ENCODE measurements at places on chromosomes 7 and 10.

- no peak for DNase-seq
Measured at GRCh38 chr7:14398526-14398925, 409.1 kb upstream of the ETV1 start.

DNA sequence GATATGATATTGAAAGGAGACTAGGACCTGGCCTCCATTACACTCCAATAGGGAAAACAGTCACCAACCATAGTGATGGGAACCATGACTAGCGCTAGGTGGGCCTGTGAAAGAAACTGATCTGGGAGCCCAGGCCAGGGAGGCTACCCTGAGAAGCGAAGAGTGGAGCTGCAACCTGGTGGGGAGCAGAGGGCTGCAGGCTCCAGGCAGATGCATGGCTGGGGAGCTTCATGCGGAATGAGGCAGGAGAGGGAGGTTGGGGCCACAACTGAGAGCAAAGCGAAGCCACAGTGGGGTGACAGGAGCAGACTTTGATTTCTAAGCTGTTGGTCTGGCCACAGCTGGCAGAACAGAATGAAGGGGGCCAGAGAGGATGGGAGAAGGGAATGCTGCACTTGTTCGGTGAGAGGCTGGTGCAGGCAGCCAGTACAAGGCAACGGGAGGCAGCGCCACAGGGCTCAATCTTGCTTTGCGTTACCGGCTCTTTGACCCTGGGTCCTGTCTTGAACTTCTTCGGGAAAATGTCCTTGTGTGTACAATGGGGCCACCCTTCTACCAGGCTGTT is 88.4 kb downstream of the TACC2 start:
- DNase-seq: no peak

GRCh38 chr10:126203746-126204145 is 184.5 kb downstream of the ADAM12 start:
- no peak for DNase-seq

DNA sequence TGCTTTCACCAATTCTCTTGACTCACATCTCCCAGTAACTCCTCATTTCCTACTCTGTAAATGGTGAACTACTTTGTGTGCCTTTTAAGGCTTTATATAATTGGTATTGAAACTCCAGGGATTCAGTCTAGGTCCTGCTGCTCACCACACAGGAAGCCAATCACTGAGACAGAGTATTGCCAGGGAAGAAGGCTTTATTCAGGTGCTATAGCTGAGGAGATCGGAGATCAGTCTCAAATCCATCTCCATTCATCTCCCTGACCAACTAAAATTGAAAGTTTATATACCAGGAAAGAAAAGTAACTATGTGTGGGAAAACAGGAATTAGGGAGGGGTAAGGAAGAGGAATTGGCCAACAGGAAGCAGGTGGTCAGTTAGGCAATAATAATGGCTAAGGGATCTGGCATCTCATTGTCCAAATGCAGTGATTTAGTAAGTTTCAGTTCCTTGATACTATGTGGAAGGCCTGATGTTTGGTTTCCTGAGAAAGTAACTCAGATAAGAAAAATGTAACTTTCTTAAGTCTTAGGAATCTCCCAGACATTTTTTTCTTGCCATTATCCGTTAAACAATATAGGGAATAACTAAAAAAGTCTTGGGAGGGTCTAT is 10.2 kb upstream of the SDHAF3 start:
- DNase-seq: no peak

DNA sequence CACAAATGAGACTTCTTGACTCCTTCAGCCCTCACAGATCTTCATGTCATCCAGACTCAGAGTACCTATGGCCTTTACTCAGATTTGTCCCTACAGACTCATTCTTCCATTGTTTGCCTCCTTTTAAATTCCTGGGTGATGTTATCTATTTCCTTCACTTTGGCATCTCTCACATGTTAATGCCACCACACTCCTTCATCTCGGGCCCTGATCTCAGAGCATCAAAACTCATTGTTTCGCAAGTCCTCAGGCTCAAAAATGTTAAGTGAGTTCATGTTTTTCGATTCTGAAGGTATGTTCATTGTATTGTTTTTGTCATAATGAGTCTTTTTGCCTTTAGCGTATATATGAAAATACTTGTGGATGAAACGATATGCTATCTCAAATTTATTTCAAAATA is 62.3 kb upstream of the AHR start:
- no peak for DNase-seq

DNA sequence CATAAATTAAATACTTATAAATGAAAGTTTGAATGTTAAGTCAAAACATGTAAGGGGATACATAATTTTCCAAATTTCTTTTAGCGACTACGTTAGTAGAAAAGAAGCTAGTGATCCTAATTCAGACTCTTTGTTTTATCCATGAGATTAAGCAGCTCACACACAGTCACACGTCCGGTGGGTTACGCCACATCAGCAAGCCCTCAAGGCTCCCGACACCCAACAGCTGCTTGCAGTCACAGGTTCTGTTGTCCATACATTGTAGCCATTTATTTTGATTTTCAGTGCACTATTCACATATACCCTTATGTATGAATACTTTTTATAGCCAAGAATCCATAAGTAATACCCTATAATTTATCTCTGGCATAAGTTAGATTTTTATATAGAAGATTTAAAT is 39.5 kb downstream of the XRCC2 start:
- no peak for DNase-seq

DNA sequence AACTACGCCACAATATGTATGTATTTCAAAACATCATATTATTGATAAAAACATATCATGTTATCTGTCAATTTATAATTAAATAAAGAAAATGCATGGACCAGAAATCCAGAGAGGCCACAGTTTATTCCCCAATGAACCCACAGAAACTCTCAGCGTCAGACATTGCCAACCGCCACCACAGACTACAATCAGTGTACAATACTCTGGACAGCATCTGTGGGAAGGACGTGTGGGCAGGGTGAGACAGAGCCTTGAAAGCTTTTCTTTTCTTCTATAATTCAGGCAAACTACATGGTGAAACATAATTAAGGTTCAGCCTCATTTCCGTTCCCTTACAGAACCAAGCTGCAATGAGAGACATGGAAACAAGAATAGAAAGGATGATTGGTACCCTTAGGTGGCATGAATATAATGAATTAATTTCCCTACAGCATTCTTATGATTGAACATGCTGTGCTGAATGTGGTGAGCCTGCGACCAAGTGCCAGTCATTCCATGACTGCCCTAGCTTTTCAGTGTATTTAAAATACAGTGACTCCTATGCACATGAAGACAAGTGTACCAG is 909.3 kb downstream of the SORCS1 start:
- no peak for DNase-seq

DNA sequence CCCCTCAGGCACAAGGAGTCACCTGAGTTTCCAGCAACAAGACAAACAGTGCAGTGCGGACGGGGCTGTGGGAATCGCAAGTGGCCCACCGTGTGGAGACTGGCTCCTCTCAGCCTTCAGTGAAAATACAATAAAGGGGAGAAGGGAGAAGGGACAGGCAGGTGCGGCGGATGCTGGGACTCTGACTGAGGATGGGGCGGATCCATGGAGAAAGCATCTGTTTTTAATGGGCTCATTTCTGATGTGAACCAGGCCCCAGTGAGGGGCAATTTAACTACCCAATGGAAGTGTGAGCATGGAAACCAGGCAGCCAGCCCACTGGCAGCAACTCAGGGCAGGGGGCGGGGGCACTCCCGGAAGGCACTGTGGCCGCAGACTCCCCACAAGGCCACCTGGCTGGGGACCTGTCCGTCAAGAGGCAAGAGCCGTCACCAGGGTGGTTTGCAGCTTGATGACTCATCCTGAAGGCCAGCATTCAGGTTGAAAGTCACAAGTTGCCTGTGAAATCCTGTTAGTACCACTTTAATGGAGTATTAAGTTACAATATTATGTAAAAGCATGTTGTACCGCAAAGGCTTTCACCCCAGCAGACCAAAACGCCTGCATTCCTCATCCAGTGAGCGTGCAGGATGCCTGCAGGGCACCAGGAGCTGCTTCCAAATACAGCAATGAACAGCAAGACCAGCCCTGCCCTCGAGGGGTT is 476.4 kb downstream of the PTPRN2 start:
- no peak for DNase-seq

- no peak for DNase-seq
Measured at GRCh38 chr10:126907423-126907970, 2.3 kb downstream of the DOCK1 start.

DNA sequence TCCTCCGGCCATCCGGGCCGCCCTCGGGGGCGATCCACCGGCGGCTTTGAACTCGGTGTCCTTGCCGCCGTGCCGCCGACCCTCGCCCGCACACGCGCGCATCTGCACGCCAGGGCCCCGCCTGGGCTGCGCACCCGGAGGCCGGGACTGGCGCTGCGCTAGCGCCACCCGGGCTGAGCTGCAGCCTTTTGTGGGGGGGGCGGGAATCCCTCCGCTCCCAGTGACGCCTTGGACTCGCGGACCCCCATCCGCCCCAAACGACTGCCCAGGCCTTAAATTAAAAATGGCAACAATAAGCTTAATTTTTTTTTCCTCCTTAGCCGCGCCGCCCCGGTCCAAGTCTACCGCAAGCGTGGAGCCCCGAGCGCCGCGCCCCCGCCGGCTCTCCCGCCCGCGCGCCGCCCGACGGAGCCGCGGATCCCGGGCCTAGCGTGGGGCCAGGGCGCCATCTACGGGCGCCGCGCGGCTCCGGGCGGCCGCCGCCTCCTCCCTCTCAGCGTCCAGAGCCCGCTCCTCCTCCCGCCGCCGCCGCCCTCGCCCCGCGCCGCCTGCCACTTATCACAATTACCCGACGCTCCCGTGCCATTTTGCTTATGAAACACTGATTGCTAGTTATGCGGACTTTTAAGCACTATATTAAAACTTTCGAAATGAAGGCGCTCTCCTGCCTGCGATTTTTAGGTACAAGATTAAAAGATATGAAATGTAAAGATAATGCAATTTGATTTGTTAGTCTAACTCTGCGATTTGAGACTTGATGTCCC is 7.5 kb upstream of the EBF3 start:
- DNase-seq: peak; percentile 63

DNA sequence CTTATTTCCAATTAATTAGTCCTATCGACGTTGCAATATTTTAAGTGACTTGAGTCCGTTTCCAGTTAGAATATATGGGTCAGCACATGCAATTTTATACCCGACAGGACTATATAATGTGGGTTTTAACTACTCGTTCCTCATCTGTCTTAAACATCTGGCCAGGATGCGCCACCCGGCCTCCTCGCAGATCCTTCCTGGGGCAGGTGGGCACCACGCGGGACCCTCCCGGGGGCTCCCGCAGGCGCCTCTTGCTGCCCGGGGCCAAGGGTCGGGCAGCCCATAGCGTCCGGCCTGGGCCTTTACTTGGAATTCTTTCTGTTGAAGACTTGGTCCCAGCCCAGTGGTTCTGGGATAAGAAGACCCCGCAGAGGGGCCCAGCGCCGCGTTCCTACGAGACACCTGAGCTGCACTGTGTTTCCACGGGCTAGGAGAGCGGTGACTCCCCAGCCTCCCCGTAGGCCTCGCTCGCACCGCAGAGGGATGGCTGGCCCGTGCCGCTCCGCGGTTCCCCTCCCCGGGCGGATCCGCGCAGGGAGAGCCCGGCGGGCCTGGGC is 10.1 kb upstream of the MNX1 start:
- DNase-seq: no peak

GRCh38 chr7:153588586-153588985 is 463.6 kb upstream of the DPP6 start:
- no peak for DNase-seq

- DNase-seq: no peak
Measured at GRCh38 chr7:93551931-93552330, 22.6 kb downstream of the CALCR start.

DNA sequence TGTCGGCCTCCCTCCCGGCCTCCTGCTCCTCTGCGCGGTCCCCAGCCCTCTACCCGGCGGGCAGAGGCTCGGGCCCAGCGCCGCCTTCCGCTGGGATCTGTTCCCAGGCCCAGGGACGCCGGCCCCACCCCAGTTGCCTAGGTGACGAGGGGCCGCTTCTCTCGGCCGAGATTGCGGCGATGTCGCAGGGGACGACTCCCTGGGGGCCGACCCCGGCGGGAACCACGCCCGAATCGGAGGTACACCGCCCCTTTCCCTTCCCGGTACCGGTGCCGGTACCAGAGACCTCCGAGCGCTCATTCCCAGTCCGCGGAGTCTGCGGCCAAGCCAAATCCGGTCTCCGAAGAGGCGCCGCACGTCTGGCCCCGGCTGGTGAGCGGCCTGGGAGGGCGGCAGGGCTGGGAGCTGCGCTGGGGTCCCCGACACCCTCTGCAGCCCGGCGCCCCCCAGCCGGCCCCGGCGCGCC is at the start of gene CABCOCO1:
CABCOCO1 (plus strand) TSS at position 136 of the 466 bp plus-strand sequence; CDS start at position 180, 44 bp downstream.
- DNase-seq: peak; percentile 62

- no peak for DNase-seq
Measured at GRCh38 chr10:121216721-121217181, 365.6 kb downstream of the WDR11 start.

- DNase-seq: peak; percentile 26
Measured at GRCh38 chr10:95273393-95274312, 17.1 kb downstream of the PDLIM1 start.

GRCh38 chr7:898460-898854 is 22.1 kb downstream of the GET4 start:
- DNase-seq: no peak
